ENCODE measurements at places on chromosomes 2 and 18. TPM values are rescaled to one million over a fixed set of nuclear protein-coding genes. Genes with fewer than 3 reads are reported as not detected.
A peak's percentile ranks its signal among the peaks of the same experiment; 100 is the strongest.

DNA sequence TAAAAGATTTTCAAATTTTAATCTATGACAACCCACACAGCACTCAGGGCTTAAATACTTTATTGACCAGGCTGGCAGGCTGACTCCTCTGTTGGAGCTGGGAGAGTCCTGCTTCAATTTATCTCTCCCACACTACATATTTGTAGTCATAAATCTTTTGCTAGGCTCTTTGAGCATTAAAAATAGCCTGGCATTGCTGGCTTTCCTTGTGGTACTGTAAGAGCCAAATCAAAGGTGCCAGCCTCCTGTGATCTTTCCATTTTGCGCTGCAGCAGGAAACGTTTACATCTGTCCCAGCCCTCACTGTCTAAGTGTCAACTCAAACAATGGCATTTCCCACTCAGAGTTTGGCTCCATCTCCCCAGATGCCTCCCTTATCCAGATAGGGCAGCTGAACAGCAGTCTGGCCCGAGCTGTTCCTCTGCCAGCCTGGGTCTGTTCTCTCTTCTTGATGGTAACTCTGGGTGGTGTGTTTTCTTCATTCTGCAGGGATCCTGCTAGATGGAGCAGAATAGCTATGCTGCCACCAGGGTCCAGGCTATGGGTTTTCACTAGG lies 62.1 kb downstream of the LRRTM1 start:
- DNase-seq: no peak

- no peak for DNase-seq
Observed at GRCh38 chr2:8394131-8394530, 287.7 kb upstream of the ID2 start.

Gene FAP
- polyA plus RNA-seq: 10.9 TPM

DNA sequence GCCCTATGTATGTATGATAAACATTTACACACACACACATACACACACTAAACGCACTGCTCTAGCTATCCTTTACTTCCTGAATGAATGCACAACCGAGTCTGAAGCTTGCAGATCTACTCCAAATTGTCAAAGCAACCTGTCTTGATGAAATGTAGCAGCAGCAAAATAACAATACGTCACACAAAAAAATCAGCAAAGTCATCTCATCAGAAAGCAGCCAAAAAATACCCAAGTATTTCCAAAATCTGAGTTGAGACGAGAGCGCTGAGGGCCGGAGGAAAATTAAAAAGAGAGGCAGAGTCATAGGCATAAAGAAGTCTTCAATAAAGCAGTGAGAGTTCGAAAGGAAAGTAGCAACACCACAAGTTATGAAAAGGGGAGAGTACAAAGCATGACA lies 67.7 kb downstream of the ZNF521 start:
- DNase-seq: no peak

DNA sequence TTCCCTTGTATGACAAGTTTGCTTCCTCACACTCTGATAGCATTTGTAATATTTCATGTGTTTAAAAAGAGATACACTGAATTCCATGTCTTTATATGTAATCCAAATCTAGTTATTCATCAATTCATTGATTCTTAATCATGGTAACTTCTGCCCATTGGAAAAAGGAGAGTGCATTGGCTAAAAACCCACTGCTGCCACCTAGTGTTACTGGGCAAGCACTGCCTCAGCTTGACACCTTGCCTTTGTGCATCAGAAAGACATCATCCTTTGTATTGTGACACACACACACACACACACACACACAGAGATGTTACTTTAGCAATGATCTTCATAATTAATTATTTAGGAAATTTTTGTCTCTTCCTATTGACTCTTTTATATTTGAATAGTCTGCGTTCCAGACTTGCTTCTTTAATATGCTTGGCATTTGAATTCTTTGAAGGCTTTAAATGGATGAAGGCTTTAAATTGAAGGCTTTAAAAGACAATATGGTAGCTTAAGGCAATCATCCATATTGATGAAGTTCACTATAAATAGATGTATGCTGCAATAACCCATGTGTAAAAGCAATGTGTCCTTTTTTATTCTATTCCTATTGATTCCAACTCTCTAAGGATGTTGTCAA lies 414.2 kb upstream of the CHST9 start:
- DNase-seq: no peak

GRCh38 chr2:165549619-165550018 lies 80.1 kb downstream of the CSRNP3 start:
- DNase-seq: no peak

Gene FOXD4L1
- 0.11 TPM for polyA plus RNA-seq

Gene SIX3
- not detected for polyA plus RNA-seq

DNA sequence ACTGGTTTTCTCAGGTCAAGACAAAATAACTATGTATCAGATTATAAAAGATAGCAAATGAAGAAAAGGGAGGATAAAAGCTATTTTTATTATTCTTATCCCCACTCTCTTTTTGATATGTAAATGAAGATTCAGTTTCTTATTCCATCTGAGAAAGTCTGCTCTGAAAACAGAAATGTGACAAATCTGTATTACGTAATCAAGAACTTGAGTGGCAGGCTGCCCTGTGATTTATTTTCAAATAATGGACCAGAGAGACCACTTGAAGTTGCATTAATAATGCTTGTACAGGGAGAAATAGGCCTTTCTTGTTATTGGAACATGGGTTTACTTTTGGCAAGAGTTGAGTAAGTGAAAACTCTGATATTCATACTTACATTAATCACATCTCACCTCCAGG lies 727.4 kb downstream of the DPP10 start:
- DNase-seq: no peak

Gene DPP4
- polyA plus RNA-seq: 106 TPM

GRCh38 chr2:75788154-75788553 lies 77.4 kb upstream of the GCFC2 start:
- no peak for DNase-seq

- DNase-seq: no peak
Observed at GRCh38 chr2:230737791-230738226, 25.2 kb downstream of the CAB39 start.

- DNase-seq: no peak
Observed at GRCh38 chr2:121890041-121890440, 134.6 kb downstream of the TSN start.

GRCh38 chr2:241609859-241610793 lies 26.8 kb downstream of the THAP4 start:
- DNase-seq: peak; percentile 58

DNA sequence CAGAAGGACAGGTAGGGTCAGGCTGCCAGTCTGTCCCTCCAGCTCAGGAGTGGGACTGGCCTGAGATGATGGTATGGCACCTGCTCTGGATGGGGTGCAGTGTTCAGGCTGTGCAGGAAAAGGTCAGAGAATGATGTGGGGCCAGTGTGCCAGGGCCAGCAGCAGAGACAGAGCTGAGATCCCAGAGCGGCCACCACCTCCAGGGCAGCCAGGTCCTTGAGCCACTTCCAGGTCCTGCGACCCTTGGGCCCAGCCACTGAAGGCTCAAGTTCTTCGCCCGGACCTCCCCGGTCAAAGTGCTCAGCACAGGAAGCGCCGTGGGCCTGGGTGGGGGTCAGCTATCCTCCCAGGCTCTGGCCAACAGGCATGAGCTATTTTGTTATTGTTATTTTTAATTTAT lies 12.1 kb upstream of the ARMC9 start:
- no peak for DNase-seq

GRCh38 chr2:102126169-102126568 lies 16.4 kb upstream of the IL1R1 start:
- DNase-seq: no peak

GRCh38 chr2:14975381-14975780 lies 342.9 kb downstream of the LRATD1 start:
- DNase-seq: no peak

DNA sequence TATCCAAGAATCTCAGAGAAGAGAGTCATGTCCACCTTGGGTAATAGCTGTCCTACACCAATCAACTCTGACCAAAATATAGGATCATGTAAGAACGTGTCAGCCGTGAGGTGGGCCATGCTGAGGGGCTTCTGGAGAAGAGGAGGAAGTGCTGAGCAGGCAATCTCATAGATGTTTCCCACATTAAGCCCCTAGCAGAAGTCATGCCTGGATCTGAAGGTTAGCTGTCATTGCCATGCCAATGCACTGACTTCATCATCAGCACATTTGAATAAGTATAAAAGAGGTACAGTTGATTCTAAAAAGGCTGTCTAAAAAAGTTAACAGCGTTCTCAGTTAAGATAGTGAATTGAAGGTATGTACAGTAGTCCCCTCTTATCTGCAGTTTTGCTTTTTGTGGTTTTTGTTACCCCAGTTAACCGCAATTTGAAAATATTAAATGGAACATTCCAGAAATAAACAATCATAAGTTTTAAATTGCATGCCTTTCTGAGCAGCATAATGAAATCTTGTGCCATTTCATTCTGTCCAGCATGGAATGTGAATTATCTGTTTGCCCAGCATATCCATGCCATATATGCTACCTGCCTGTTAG lies 67.2 kb upstream of the TMEM17 start:
- no peak for DNase-seq

DNA sequence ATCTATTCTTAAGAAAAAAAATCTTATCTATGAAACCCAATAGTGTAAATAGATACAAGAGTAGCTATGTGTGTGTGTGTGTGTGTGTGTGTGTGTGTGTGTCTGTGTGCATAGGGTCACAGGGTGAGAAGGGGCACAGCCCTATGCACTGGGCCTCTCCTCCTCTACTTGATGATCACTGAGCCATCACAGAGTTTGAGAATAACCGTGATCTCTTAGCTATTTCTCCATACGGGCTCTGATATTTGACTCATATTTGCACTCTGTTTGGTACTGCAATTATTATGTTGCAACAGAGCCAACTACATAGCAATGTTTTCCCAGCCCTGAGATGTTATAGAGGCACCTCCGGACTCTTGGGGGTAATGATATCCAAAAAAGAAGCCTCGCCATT lies 28.8 kb upstream of the SLC40A1 start:
- DNase-seq: no peak

GRCh38 chr2:56918790-56919189 lies 735.0 kb downstream of the CCDC85A start:
- no peak for DNase-seq

DNA sequence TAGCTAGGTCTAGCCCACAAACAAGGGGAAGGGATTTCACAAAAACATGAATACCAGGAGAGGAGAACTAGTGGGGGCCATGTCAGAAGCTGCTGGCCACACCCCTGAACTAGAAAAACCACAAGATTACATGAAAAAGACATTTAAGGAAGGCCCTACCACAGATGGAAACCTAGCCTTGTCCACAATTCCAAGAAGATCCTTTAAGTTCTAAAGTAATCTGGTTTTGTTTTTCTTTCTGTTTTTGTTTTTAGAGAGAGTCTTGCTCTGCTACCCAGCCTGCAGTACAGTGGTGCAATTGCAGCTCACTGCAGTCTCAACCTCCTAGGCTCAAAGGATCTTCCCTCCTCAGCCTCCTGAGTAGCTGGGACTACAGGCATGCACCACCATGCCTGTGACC lies 34.2 kb upstream of the CAB39 start:
- no peak for DNase-seq

DNA sequence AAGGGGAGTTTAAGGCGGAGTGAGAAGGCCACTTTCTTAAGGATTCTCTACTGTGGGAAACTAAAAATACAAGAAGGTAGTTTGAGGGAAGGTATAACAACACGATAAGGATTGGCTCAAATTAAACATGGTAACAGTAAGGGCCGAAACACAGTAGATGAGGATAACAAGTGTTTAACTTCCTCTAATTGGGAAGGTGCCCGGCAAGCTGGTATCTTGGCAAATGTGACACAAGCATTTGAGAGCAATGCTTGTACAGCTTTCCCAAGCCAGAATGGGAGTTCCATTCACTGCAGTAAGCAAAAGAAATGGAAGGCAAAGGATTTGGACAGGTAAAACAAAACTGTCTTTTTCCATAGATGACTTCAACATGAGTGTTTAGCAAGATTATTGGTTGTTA lies 19.8 kb downstream of the USP40 start:
- no peak for DNase-seq

Gene SNRPD1
- polyA plus RNA-seq: 116 TPM

DNA sequence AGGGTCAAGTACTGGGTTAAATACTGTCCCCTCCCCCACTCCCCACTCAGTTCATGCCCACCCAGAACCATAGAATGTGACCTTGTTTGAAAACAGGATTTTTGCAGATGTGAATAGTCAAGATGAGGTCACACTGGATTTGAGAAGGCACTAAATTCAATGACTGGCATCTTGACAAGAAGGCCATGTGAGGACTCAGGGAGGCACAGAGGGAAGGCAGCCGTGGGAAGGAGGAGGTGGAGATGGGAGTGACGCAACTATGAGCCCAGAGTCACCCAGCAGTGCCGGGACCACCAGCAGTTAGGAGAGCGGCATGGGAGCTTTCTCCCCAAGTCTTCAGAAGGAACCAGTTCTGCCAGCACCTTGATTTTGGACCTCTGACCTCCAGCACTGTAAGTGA lies 257.3 kb downstream of the BCL2 start:
- no peak for DNase-seq

Gene PECR
- 10.7 TPM for polyA plus RNA-seq

Gene PJVK
- polyA plus RNA-seq: 8.9 TPM

DNA sequence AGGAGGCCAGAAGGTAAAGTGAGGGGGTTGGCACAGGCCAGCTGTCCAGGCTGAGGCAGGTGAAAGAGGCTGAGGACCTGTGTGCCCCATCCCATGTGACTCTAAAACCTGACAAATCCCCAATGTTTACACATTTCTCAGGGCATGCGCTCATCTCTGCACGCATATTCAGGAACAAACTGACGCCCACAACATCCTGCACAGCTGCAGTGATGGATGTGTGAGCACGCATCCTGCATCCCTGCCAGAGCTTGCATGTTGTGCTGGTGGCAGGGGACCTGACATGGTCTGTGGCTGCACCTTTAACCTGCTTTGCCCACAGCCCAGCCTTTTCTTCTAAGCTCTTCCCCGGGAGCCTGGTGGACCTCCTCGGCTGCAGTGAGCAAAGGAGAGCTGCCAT lies 83.1 kb downstream of the FBXO15 start:
- DNase-seq: no peak

DNA sequence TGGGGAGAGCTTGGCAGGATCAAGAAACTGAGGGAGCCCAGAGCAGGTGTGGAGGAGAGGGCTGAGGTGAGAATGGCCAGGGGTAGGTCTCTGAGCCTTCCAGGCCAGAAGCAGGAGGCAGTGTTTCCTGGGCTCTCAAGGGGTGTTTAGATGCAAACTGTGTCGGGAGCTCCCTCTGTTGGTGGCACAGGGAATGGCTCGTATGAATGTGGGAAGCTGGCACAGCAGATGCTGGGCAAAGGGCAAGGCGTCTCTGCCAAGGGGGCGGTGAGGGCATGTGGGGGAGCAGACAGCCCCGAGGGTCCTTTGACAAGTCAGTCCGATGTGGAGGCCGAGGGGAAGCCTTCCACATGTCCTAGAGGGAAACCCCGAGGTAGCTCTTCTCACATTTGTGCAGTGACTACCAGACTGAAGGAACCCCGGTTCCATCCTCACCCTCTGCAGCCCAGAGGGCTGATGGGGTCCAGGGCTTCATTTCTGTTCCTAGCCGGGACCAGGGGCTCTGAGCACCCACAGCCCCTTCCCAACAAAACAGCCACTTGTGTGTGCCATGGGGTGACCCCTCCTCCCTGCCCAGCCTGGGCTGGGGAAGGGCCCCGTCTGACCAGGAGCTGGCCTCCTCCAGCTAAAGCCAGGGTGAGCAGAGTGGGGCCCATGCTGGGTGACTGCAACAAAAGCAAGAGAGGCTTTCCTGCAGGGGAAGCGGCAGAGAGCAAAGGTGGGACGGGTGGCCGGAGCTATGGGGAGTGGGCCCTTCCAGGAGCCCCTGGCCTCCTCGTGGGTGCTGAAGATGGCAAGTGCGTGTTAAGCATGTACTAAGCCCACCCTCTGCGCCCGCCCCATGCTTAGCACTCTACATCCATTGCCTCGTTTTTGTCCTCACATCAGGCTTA lies 103.4 kb downstream of the SEPTIN10 start:
- no peak for DNase-seq
